Adipose tissue (tissue), 3 donors: ENCODE measurements at places on chromosomes 2 and 18. TPM values are rescaled to one million over a fixed set of nuclear protein-coding genes. Genes with fewer than 3 reads are reported as not detected.

The GEN1 gene
- polyA plus RNA-seq = 0.34 TPM

The KRCC1 gene
- polyA plus RNA-seq = 11.8 TPM

The RBM44 gene
- polyA plus RNA-seq = 0.12 TPM

The GAREM1 gene
- polyA plus RNA-seq = 7.6 TPM

The FRZB gene
- polyA plus RNA-seq = 0.97 TPM

The CROCC2 gene
- 1.3 TPM for polyA plus RNA-seq

The ANKRD30B gene
- not detected for polyA plus RNA-seq

The ALK gene
- 1.0 TPM for polyA plus RNA-seq

The G6PC2 gene
- 42.9 TPM for polyA plus RNA-seq

The CAPN14 gene
- not detected for polyA plus RNA-seq

The DES gene
- polyA plus RNA-seq = 25.4 TPM

The NT5C1B gene
- not detected for polyA plus RNA-seq

The IMP4 gene
- polyA plus RNA-seq = 151 TPM

The PDCD1 gene
- polyA plus RNA-seq = 0.45 TPM

The SLC9A2 gene
- 0.59 TPM for polyA plus RNA-seq

The IL1RN gene
- 0.86 TPM for polyA plus RNA-seq

The CDH20 gene
- polyA plus RNA-seq = 2.9 TPM

The NEUROD1 gene
- not detected for polyA plus RNA-seq

The TEKT4 gene
- not detected for polyA plus RNA-seq

The LOXHD1 gene
- polyA plus RNA-seq = 0.73 TPM

The ICOS gene
- not detected for polyA plus RNA-seq

The POTEC gene
- polyA plus RNA-seq = not detected

The CDC42EP3 gene
- polyA plus RNA-seq = 13.2 TPM

The ZNF512 gene
- polyA plus RNA-seq = 18.8 TPM

The DRC1 gene
- not detected for polyA plus RNA-seq

The SLC8A1 gene
- polyA plus RNA-seq = 0.79 TPM

The RELCH gene
- 5.2 TPM for polyA plus RNA-seq

The REG1A gene
- polyA plus RNA-seq = 51.5 TPM

The CHRNG gene
- polyA plus RNA-seq = not detected

The BMP10 gene
- not detected for polyA plus RNA-seq

The TOGARAM2 gene
- polyA plus RNA-seq = 3.0 TPM

The TEX44 gene
- polyA plus RNA-seq = not detected

The CD207 gene
- polyA plus RNA-seq = 0.67 TPM

The CHRND gene
- not detected for polyA plus RNA-seq

The MAB21L4 gene
- polyA plus RNA-seq = 0.37 TPM

The TDRD15 gene
- polyA plus RNA-seq = not detected

The RNF125 gene
- 9.6 TPM for polyA plus RNA-seq

The SERPINB5 gene
- 0.22 TPM for polyA plus RNA-seq

The ARHGEF4 gene
- 19.8 TPM for polyA plus RNA-seq

The THOC1 gene
- 11.8 TPM for polyA plus RNA-seq
